Fibroblast of skin of right biceps (primary cell): ENCODE measurements at places on chromosomes 11 and 22.

DNA sequence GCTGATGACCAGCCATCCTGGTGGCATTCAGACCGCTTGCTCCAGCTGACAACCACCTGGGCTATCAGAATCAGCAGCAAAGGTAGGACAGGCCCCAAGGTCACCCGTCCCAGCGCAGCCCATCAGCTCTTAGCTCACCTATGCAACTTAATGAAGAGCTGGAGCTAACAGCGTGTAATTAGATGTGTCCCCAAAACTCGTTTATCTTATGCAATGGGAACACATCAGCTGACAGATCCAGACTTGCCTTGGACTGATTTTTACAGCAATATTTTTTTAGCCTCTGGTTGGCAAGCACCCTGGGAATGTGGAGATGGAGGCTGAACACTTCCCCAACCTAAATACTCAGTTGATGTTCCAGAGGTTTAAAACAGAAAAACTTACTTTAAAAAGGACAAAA, 76.0 kb downstream of the PACSIN2 start:
- no peak for DNase-seq

- no peak for DNase-seq
Observed at GRCh38 chr11:126452241-126453101, 97.0 kb downstream of the ST3GAL4 start.

- peak; percentile 82 for DNase-seq
Observed at GRCh38 chr11:119509282-119509841, 86.4 kb upstream of the THY1 start.

GRCh38 chr11:129720994-129721393, 94.7 kb upstream of the TMEM45B start:
- DNase-seq: no peak

- DNase-seq: no peak
Observed at GRCh38 chr11:42075180-42075579, 615.7 kb upstream of the LRRC4C start.

DNA sequence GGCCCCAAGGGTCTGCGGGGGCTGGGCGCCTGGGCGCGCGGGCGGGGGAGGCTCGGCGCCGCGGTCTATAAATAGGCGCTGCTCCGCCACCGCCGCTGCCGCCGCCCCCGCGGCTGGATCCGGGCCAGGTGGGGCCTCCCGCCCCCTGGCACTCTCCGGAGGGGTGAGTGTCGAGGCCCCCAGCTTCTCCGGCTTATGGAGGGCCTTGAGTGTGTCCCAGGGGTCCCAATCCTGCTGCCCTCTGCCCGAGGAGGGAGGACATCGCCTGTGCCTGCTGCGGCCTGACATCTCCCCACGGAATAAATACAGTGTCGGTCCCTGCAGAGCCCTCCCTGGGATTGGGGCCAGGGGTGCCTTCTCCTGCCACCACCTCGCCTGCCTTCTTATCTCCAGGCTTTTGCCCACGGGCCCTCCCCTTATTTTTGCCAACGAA, 4.3 kb upstream of the GP1BB start:
- peak; percentile 40 for DNase-seq

DNA sequence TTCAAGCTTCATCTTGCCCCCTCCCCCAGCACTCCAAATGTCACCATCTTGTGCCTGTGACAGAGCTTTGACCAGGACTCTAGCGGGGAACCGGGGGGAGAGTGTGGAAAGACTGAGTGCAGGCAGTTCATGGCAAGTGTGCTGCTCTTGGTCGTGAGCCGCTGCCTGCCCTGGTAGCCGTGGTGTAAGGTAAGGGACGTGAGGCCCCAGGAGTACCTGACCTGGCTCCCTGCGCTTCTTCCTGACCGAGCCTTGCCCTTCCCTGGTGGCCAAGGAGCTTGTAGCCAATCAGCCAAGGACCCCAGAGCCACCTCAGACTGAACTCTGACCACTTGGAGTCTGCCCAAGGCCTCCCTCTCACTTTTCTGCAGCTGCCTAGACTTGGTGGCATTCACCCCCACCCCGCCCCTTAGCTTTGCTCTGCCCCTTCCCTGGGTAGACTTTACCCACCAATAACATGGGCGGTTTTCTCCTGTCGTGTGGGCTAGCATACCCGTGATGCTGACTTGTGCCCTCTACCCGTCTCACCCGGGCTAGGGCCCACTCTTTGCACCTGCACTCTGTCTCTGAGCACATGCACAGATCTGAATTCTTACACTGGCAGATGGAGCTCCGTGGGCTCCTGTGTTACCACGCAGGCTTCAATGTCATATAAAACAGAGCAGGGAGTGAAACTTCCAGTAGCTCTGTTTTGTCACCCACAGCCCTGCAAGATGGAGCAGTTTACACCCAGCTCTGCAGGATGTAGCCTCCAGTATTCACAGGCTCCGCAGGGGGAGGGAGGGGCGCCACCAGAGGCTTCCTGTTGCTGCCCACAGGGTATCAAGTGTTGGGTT, 1.5 kb downstream of the DGKZ start:
- no peak for DNase-seq

GRCh38 chr11:47656260-47656885, 14.0 kb upstream of the MTCH2 start:
- DNase-seq: no peak

DNA sequence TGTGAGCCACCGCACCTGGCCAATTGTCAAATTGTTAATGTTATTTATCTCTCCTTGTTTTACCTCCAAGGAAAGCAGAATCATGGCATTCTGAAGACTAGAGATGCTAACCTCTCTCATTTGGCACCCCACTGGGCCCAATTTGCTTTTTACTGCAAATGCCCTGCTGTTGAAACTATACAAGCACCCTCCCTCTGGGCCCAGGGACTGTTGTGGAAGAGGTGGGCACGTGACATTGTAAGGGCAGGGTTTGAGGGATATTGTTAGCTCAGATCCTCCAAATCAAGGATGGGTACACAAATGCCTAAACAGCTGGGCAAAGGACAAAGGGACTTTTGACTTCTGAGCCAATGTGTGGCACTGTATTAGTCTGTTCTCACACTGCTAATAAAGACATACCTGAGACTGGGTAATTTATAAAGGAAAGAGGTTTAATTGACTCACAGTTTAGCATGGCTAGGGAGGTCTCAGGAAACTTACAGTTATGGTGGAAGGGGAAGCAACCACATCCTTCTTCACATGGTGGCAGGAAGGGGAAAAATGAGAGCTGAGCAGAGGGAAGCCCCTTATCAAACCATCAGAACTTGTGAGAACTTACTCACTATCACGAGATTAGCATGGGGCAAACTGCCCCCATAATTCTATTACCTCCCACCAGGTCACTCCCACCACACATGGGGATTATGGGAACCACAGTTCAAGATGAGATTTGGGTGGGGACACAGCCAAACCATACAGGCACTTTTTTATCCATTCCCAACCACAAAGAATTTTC, 6.5 kb upstream of the ALDH3B2 start:
- DNase-seq: no peak

GRCh38 chr11:74550991-74551753, 41.2 kb upstream of the POLD3 start:
- DNase-seq: no peak

- no peak for DNase-seq
Observed at GRCh38 chr22:24761888-24762675, 12.4 kb downstream of the PIWIL3 start.
